BE2C (cell line): ENCODE measurements at places on chromosomes 3 and 15.
A peak's percentile ranks its signal among the peaks of the same experiment; 100 is the strongest.

DNA sequence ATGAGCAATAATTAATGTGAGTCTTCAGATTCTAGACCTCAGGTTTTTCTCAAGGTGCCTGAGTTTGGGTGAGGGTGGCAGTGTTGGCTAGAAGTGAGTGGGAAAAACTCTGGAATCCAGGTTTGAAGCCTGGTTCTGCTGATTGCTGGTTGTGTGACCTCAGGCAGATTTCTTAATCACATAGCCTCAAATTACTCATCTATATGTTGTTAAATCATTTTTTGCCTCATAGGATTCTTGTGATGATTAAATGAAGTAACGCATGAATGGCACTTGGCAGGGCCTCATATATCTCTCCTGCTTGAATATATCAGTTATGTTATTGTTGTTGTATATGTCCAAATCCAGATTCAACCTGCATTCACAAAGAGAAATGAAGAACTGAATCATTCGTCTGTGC lies 60.5 kb downstream of the NR2F2 start:
- DNase-seq: no peak

- DNase-seq: no peak
Measured at GRCh38 chr3:183907911-183908331, 23.2 kb upstream of the PARL start.

- DNase-seq: peak; percentile 86
Measured at GRCh38 chr3:116135457-116136085, 309.7 kb downstream of the LSAMP start.

DNA sequence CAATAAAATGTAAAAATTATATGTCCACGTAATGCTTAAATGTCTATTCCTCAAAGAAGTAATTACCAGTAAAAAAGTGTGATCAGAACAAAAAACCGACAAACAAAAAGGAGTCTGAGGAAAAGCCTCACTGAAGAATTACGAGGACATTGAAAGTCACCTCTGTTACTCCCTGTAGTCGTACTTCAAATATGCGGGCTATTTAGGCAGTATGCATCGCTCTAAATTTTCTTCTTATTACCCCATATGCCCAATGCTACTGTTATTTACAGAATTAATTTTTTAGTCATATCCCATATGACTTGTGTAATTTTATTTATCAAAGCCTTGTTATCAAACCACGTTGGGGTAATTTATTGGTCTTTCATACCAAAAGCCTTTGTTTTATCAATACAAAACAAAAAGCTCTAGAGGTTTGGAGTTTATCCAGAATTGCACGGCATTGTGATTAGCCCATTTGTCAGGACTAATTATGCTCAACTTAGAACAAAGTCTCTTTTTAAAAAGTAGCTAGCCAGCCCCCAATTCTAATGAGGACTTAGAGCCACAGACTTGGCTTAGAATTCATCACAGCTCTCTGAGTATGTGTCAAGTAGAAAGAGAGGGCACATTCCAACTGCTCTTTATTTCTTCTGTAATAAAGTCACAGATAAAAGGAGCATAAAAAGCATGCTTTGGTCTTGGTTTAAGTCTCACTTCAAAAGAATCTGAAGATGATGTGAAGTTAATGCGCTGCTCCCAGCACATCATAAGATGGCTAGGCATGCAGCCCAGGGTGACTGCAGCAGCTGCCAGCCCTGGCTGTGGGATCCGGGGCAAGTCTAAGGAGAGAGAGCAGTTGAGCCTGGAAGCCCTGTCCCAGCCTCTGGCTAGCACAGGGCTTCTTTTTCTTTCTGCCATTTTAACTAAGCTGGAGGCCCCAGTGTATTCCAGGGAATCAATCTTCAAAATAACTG lies 521.0 kb downstream of the GABRG3 start:
- peak; percentile 20 for DNase-seq

DNA sequence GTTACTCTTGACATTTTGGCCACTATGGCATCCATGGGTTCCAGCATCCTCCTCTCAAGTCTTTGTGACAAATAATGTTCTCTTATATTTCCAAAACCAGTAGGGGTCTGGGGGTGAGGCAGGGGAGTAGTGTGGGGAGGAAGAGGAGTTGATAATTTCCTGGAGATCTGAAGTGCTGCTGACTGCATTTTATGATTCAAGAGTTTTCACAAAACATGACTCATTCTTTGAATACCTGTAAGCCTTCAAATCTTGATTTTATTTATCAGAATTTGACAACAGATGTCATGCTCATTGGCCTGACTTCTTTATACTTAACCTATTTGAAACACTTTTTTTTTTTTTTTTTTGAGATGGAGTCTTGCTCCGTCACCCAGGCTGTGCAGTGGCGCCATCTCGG lies 98.8 kb upstream of the PLXND1 start:
- DNase-seq: no peak

- DNase-seq: no peak
Measured at GRCh38 chr3:88810455-88810854, 297.0 kb upstream of the EPHA3 start.

DNA sequence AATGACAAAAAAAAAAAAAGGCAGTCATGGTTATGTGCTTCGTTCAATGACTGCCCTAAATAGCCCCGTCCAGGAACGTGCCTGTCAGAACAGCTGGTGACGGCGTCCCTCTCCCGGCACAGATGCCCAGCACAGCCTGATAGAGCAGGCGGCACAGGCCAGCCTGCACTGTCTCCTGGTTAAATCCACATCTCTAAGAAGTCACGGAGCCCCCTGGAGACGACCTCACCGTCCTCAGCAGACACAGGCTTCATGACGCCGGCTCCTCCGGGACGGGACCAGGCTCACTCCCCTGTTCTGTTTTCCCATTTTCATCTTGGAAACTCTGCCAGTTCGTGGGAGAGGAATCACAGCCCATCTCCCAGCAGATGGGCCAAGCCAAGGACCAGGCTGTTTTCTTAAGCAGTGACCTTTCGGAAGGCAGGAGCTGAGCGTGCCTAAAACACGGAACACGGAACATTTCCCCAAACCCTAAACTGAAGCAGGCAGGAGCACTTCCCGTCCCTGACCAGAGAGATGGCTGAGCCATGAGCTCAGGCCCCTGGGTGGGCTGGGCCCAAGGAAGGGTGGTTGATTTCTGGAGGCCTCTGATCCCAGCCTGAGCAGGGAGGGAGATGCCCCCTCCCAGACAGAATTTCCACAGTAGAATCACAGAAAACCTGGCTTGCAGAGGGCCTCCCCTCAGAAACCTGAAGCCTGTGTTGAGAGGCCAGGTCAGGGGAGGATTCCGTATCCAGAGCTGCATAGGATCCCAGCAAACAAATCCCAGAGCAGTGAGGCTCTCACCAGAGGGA lies 35.9 kb downstream of the ADCY5 start:
- DNase-seq: no peak

- DNase-seq: no peak
Measured at GRCh38 chr3:148615382-148615781, 82.3 kb upstream of the AGTR1 start.

DNA sequence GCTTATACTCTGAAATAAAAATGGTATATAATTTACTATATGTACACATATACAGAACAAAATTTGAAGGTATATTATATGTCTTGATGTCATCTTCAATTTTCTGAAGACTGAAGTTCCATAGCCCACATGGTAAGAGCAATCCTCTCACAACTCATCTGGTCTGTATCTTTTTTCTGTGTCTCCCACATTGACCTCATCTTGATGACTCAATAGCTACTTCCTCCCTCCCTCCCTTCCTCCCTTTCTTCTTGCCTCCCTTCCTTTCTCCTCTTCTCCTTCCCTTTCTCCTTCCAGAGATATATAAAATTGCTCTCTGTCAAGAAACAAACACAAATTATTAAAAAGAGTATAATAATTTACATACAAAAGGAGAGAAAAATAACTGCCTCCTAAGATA lies 268.5 kb downstream of the SQOR start:
- no peak for DNase-seq

- DNase-seq: no peak
Measured at GRCh38 chr3:58190882-58191281, 19.9 kb downstream of the DNASE1L3 start.

DNA sequence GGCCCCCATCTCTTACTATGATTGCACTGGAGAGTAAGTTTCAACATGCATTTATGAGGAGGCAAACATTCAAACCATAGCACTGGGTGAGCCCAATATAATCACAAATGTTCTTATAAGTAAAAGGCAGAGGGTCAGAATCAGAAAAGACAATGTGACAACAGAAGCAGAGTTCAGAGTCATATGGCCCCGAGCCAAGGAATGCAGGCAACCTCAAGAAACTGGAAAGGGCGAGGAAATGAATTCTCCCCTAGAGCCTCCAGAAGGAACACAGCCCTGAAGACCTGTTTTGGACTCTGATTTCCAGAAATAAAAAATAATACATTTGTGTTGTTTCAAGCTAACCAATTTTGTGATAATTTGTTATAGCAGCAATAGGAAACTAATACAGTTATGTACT lies 81.3 kb upstream of the ABI3BP start:
- no peak for DNase-seq

GRCh38 chr3:100098784-100099070 lies 15.6 kb downstream of the FILIP1L start:
- no peak for DNase-seq

GRCh38 chr15:78208887-78209645 lies 25.3 kb downstream of the ACSBG1 start:
- DNase-seq: no peak
